Breast epithelium (tissue), 4 donors: ENCODE measurements at places on chromosomes 2 and 18. TPM values are rescaled to one million over a fixed set of nuclear protein-coding genes. Genes with fewer than 3 reads are reported as not detected.
A peak's percentile ranks its signal among the peaks of the same experiment; 100 is the strongest.

- peak overlapping the region; percentile 69 for H3K4me3 ChIP-seq
- H3K36me3 ChIP-seq: no peaks in the 10 kb centered on the region
- no peaks in the 10 kb centered on the region for H3K27me3 ChIP-seq
Observed at GRCh38 chr2:85353876-85354285, 447 bp downstream of the RETSAT start.

DNA sequence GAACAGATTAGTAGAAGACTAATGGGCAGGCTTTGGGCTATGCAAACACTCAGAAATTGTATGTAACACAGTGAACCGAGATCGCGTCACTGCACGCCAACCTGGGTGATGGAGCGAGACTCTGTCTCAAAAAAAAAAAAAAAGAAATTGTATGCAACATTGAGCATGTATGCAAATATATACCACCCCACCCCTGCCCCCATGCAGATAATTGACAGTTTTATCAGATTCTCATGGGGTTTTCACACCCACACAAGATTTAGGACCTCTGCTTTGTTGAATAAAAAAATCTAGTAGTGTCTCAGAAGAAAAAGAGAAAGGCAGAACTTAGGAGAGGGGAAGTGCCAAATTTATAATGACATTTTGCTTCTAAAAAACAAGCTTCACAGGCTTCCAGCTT is 131.6 kb upstream of the FN1 start:
- no peak overlapping the region for H3K27ac ChIP-seq
- H3K4me1 ChIP-seq: no peaks in the 10 kb centered on the region
- H3K36me3 ChIP-seq: no peaks in the 10 kb centered on the region

DNA sequence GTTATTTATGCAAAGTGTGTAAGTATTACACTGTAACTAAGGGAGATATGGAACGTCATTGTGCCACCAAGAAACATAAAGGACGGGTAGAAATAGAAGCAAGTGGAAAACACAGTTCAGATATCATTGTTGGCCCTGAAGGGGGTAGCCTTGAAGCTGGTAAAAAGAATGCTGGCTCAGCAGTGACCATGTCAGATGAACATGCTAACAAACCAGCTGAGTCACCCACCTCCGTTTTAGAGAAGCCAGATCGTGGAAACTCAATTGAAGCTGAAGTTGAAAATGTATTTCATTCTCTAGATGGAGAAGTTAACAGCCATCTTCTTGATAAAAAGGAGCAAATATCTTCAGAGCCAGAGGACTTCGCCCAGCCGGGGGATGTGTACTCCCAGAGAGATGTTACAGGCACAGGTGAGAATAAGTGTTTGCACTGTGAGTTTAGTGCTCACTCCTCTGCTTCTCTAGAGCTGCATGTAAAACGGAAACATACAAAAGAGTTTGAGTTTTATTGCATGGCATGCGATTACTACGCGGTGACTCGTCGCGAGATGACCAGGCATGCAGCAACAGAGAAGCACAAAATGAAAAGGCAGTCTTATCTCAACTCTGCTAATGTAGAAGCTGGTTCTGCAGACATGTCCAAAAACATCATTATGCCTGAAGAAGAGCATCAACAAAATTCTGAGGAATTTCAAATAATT is 36.1 kb downstream of the ZNF407 start:
- H3K36me3 ChIP-seq: peaks cover 4% of the 10 kb centered on the region
- H3K4me1 ChIP-seq: no peaks in the 10 kb centered on the region
- DNase-seq: no peak
- H3K4me3 ChIP-seq: no peak overlapping the region
- H3K27me3 ChIP-seq: no peaks in the 10 kb centered on the region
- no peak overlapping the region for H3K27ac ChIP-seq

- no peaks in the 10 kb centered on the region for H3K36me3 ChIP-seq
- no peak for DNase-seq
- H3K27ac ChIP-seq: no peak overlapping the region
- H3K4me3 ChIP-seq: no peak overlapping the region
- H3K27me3 ChIP-seq: no peaks in the 10 kb centered on the region
Observed at GRCh38 chr2:16973586-16974286, 308.1 kb upstream of the CYRIA start.

- no peak for DNase-seq
- H3K36me3 ChIP-seq: no peaks in the 10 kb centered on the region
- H3K4me3 ChIP-seq: no peak overlapping the region
Observed at GRCh38 chr2:216031960-216032689, 18.8 kb upstream of the MREG start.

- H3K27ac ChIP-seq: no peak overlapping the region
- no peaks in the 10 kb centered on the region for H3K36me3 ChIP-seq
- DNase-seq: no peak
- no peaks in the 10 kb centered on the region for H3K27me3 ChIP-seq
- no peaks in the 10 kb centered on the region for H3K4me1 ChIP-seq
Observed at GRCh38 chr18:47915930-47916329, 14.5 kb downstream of the SMAD2 start.

DNA sequence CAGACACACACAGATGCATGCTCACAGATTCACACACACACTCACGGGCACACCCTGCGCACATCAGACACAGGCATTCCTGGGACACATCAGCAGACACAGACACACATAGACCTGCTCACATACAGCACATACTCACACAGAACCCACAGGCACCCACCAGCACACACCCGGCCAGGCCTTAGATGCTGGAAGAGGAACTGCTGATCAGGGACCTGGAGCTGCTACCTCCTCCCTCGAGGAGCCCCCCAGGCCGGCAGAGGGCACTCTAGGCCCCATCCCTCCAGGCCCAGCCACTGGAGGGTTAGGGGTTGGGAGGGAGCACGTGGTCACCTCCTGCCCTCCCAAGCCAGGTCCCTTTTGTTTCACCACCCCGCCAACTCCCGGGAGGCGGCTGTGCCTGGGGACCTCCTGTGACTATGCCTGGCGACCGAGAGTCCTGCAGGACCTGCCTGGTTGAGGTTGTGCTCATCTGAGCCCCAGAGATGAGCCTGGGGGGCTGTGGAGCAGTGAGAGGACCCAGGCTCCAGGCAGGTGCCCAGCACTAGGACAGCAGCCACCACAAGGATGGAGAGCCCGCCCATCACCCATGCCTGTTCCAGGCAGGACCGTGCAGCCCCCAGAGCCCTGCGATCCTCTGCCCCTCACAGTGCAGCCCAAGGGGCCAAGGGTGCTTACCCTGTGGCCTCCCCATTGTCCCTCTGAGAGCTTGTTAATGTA is 21.0 kb upstream of the PTMA start:
- H3K4me3 ChIP-seq: no peak overlapping the region
- H3K27ac ChIP-seq: no peak overlapping the region
- DNase-seq: no peak

GRCh38 chr2:18118703-18119102 is 240.2 kb downstream of the KCNS3 start:
- H3K36me3 ChIP-seq: no peaks in the 10 kb centered on the region
- no peaks in the 10 kb centered on the region for H3K27me3 ChIP-seq
- no peak overlapping the region for H3K27ac ChIP-seq
- H3K4me1 ChIP-seq: no peaks in the 10 kb centered on the region
- no peak overlapping the region for H3K4me3 ChIP-seq

- no peaks in the 10 kb centered on the region for H3K36me3 ChIP-seq
- no peak for DNase-seq
- H3K27me3 ChIP-seq: no peaks in the 10 kb centered on the region
Observed at GRCh38 chr18:48558248-48558647, 19.4 kb downstream of the CTIF start.

- DNase-seq: no peak
- H3K4me1 ChIP-seq: no peaks in the 10 kb centered on the region
- no peak overlapping the region for H3K4me3 ChIP-seq
Observed at GRCh38 chr18:26215247-26215970, 10.8 kb upstream of the TAF4B start.

GRCh38 chr2:204277226-204277625 is 268.0 kb upstream of the PARD3B start:
- no peak overlapping the region for H3K27ac ChIP-seq
- no peaks in the 10 kb centered on the region for H3K27me3 ChIP-seq
- H3K4me1 ChIP-seq: no peaks in the 10 kb centered on the region
- no peak for DNase-seq
- no peaks in the 10 kb centered on the region for H3K36me3 ChIP-seq

- peak overlapping the region; percentile 69 for H3K27ac ChIP-seq
- no peaks in the 10 kb centered on the region for H3K36me3 ChIP-seq
- H3K27me3 ChIP-seq: no peaks in the 10 kb centered on the region
- H3K4me1 ChIP-seq: no peaks in the 10 kb centered on the region
Observed at GRCh38 chr18:6994056-6994770, 123.4 kb downstream of the LAMA1 start.

DNA sequence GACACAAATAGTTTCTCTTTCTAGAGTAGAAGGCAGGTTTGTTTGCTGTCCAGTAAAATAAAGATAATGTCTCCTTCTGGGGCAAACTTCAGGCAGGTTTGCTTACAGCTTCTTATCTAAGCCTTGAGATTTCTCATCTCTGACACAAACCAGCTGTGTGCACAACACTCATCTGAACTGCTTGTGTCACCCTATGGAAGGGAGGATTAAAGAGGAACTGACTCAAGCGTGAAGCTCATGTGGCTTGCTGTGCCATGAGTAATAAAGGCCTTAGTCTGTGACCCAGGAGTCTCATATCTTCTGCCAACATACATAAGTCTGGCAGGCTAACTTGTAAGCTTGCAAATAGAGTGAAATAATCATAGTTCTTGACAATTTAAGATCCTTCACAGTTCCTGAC is 24.2 kb upstream of the CPO start:
- no peak overlapping the region for H3K27ac ChIP-seq
- no peaks in the 10 kb centered on the region for H3K36me3 ChIP-seq
- H3K4me1 ChIP-seq: no peaks in the 10 kb centered on the region
- no peak for DNase-seq
- no peak overlapping the region for H3K4me3 ChIP-seq

GRCh38 chr2:152565884-152566727 is 151.2 kb downstream of the PRPF40A start:
- no peaks in the 10 kb centered on the region for H3K36me3 ChIP-seq
- no peaks in the 10 kb centered on the region for H3K4me1 ChIP-seq
- H3K4me3 ChIP-seq: no peak overlapping the region
- no peak overlapping the region for H3K27ac ChIP-seq

DNA sequence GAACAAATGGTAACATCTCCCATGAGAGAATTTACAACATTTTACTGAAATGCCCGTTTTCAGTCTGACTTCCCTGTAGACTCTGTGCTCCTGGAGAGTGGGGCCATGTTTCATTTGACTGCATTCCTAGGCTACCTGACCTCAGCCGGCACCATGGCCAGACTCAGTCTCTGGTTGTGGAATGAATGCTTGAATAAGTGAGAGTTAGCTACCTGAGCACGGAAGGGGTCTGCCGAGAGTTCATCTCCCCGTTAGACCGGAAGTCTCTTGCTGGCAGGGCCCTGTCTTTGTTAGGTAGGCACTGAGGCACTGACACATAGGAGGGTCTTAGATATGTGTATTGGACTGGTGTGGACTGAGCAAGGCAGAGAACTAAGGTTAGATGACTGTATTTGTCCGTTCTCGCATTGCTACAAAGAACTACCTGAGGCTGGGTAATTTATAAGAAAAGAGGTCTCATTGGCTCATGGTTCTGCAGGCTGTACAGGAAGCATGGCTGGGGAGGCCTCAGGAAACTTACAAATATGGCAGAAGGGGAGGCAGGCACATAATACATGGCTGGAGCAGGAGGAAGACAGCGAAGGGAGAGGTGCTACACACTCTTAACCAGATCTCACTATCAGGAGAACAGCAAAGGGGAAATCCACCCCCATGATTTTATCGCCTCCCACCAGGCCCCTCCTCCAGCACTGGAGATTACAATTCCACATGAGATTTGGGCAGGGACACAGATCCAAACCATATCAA is 271.2 kb downstream of the GLI2 start:
- DNase-seq: no peak
- no peaks in the 10 kb centered on the region for H3K36me3 ChIP-seq
- no peaks in the 10 kb centered on the region for H3K27me3 ChIP-seq

DNA sequence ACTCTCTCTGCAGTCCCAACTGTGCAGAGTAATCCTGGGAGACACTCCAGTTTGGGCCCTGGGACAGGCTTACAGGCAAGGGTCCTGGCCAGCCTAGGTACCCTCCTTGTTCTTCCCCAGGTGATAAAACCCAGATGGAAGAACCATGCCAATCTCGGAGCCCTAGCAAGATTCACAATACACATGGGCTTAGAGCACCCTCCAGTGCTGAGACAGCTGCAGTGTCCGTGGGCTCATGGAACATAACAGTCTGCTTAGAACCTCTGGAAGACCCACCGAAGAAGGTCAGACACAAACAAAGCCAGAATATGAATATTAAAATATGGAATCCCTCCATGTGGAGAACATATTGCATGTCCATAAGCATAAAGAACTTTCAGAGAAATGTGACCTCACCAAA is 568.1 kb downstream of the KCNJ3 start:
- no peaks in the 10 kb centered on the region for H3K4me1 ChIP-seq
- H3K4me3 ChIP-seq: no peak overlapping the region
- H3K27ac ChIP-seq: no peak overlapping the region
- no peak for DNase-seq
- H3K27me3 ChIP-seq: no peaks in the 10 kb centered on the region

DNA sequence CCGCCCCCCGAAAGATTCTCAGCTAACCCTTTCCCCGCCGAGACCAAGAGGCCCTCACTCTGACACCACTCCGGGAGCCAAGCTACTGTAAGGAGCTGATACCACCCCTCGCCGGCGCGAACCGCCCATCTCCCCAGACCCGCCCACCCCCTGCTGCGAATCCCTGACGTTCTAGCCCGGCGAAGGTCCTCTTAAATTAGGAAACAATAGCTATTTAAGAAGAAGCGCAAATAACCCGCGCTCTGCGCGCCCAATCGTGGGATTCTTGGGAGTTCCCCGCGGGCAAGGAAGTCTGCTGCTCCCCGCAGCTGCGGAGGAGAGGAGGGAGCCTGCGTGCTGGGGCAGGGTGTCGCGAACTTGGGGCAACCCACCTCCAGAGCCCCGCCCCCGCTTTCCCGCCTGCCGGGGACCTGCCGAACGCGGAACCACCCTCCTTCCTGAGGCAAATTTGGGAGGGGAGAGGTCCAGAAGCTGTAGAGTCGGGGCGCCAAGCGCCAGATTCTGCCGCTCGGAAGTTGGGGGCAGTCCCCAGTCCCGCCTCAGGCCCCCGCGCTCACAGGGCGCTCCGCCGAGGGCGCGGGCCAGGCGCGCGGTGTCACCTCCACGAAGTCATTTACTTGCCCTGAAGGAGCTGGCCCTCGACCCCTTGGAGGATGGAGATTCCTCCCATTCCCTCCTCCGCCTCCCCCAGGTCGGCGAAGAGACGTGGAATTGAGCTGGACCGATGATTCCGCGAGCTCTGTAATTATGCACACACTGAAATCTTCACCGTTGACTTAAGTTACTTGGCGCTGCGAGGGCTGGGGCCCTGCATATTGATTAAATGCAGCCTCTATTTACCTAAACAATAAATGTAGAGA is 8.4 kb upstream of the SP9 start:
- peak overlapping the region; percentile 35 for H3K4me3 ChIP-seq
- H3K36me3 ChIP-seq: no peaks in the 10 kb centered on the region
- H3K27me3 ChIP-seq: peaks cover 11% of the 10 kb centered on the region
- DNase-seq: no peak

The CDH2 gene
- total RNA-seq: 0.33 TPM

The EFEMP1 gene
- total RNA-seq: 445 TPM

The IL1F10 gene
- not detected for total RNA-seq

The RRM2 gene
- 2.6 TPM for total RNA-seq

The SLC5A7 gene
- not detected for total RNA-seq

The PTGR3 gene
- total RNA-seq: 21.3 TPM

The TMEM247 gene
- not detected for total RNA-seq
